Kidney (tissue), 22 donors: ENCODE measurements at places on chromosomes 3 and 15.
A peak's percentile ranks its signal among the peaks of the same experiment; 100 is the strongest.

DNA sequence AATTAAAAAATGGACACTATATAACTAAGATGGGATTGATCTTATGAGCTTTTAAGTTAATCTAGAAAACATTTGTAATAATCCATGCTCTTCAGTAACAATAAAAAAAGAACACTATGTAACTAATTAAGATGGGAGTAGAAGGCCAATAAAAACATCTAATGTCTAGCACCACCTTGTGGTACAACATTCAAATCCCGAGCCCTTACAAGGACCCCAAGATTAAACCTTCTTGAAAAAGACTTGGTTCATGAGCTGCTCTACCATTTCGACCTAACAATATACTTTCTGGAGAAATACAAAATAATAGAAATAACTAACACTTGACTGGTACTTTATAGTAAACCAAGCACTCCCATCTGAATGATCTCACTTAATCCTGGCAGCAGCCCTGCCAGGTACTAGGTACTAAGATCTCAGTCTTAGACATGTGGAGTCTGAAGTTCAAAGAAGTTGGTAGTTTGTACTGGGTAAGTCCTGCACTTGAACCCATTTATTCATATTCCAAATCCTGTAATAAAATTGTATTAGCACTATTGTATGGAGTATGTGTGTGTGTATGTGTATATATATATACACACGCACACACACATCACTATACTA lies 21.8 kb downstream of the METTL6 start:
- no peak for DNase-seq

- no peak for DNase-seq
Measured at GRCh38 chr3:78978037-78978436, 789.8 kb downstream of the ROBO1 start.

DNA sequence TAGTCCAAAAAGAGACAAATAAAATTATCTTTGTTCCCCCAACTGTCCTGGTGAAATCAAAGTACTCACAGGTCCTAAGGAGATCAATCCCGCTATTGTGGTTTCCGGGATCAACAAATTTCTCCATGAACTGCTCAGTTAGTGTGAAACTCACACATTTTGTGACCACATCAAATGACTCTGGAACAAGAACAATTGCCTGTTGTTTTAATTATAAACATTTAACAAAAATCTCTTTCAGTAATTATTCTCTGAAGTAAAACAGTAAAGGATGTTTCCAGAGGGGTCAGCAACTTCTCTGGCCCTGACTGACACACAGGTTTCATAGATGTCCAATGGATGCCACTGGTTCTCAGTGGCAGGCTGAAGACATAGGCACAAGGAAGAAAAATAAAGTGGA lies 3.9 kb downstream of the CLDND1 start:
- no peak for DNase-seq

GRCh38 chr15:78415284-78415683 lies 22.7 kb upstream of the IREB2 start:
- peak; percentile 48 for DNase-seq

DNA sequence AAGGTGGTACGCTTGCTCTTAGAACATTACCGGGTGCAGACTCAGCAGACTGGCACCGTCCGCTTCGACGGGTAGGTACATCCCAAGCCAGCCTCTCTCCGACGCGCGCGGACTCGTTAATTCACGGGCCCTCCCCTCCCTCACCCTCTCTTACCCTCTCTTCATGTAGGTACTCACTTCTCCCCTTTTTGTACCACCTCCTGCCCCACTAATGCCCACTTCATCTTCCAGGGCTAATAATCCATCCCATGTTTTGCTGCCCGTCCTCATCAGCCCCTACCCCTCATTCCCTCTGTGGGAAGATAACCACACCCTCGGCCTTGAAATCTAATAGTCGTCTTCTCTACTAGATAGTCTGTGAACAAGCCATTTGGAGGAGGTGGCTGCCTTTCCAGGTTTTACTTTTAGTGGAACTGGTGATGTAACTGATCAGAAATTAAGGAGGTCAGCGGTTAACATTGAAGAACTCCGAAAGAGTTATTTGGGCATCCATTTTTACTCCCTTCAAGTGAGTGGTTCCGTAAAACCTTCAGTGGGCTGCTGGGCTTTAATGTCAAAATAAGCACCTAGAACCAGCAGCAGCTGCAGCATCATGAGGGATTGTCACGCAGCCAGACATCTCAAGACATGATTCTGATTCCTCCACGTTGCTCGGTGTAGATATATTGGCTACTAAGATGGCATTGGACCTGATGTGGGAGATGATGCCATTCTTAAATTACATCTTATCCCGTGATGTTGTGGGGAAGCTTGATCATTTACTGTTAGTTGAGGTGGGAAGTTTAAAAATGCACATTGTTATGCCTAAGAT lies 1.3 kb downstream of the FEM1B start:
- DNase-seq, result no peak
